ENCODE measurements at places on chromosomes 2 and 18.

- no peak for DNase-seq
Measured at GRCh38 chr2:131410173-131410572, 46.2 kb upstream of the RAB6D start.

- no peak for DNase-seq
Measured at GRCh38 chr2:133437492-133437891, 130.8 kb downstream of the NCKAP5 start.

GRCh38 chr2:118850901-118851415 is 3.5 kb upstream of the EN1 start:
- DNase-seq: no peak

DNA sequence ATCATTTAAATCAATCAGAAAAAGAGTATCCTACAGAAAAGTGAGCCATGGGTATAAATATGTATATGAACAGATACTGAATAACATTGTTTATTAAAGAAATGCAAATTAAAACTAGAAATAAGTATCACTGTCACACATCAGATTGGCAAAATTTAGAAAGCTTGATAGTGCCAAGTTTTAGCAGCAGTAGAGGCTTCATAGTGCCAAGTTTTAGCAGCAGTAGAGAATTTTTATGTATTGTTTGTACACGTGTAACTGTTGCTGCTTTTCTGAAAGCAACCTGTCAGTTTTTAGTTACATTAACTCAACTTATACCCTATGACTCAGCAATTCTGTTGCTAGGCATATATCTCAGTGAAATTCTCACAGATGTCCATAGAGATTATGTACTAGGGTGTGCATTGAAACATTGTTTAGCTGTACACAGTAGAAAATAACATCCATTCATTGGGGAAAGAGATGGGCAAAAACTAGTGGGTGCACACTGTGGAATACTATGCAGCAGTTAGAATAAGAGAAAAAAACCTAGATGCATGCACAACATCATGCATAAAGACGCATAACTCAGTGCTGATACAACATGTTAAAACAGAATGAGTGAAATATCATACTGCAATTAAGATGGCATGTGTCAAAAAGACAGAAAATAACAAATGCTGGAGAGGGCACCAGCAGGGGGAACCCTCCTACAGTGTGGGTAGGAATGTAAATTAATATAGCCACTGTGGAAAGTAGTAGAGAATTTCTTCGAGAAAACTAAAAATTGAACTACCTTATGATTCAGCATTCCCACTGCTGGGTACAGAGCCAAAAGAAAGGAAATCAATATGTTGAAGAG is 294.5 kb upstream of the NT5C1B start:
- no peak for DNase-seq

GRCh38 chr2:240825476-240825875 is 5.5 kb upstream of the KIF1A start:
- no peak for DNase-seq

- DNase-seq: no peak
Measured at GRCh38 chr2:45849491-45850283, 198.2 kb downstream of the PRKCE start.

DNA sequence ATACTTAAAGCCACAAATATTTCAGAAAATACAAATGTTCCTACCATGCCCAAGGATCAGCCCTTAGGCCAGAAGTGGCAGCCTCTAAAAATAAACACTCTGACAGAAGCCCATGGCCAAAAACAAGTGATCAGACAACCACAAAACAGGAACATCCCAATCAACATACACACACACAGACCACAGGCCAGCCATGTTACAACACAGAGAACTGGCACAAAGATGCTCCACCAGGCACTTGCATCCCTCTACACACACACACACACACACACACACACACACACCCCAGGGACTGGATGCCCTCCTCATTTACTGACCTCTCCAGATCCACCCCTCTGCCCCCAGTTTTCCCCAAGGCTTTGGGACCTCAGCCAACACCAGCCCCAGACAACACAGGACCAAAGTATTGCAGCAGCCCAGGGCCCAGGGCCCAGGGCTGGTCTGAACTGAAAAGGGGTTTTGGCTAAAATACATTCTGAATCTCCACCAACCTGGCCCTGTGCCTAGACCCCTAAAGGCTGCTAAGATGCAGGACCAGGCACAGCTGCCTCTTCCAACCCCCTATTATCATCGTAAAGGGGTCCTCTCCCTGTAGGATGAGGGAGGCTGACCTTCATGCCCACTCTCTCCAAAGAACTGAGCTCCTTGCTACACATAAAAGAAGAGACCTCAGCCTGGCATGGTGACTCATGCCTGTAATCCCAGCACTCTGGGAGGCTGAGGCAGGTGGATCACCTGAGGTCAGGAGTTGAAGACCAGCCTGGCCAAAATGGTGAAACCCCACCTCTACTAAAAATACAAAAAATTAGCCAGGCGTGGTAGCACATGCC is 151.4 kb downstream of the TNS1 start:
- no peak for DNase-seq

DNA sequence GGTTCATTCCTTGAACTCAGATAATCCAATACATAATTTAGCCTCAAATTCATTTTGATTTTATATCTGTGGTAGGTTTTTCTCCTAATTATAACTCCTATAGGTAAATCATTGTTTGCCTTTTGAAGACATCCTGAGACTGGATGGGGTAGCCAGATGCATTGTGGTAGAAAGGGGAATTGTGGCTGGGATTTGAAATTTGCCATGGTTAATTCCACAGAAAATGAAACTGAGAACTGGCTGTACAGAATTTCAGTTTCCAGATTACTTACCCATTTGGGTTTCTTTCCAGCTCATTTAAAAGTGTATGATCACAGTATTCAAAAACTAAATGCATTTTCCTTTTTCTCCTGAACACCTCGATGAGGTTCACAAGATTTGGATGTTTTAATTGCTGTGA is 18.2 kb downstream of the CDKL4 start:
- no peak for DNase-seq

DNA sequence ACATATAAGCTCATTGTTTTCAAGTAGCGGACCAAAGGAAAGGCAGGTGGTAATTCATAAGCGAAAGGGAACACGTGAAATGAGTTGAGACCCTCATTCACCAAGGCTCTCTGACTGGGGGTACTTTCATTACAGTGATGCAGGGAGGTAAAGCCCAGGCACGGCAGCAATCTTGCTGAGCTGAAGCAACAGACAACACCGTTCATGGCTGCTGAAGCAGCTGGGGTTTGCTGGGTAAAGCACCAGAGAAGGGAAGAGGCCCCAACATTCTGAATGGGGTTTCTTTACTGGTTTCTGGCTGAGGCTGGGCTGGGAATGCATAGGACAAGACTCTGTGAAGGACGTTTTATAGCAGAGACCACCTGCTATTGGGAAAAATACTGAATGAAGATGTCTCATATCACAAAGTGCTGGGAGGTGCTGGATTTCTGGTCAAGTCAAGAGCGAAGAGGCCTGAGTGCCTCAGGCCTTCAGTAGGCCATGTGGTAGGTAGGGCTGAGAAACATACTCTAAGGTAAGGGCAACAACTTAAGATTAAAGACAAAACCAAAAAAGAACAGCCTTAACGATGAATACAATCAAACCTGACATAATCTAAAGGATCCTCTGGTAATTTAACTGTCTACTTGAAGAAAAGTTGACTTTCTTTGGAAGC is 324.7 kb upstream of the PIK3C3 start:
- DNase-seq: peak; percentile 55

- no peak for DNase-seq
Measured at GRCh38 chr2:10080536-10081304, 509 bp upstream of the CYS1 start.

DNA sequence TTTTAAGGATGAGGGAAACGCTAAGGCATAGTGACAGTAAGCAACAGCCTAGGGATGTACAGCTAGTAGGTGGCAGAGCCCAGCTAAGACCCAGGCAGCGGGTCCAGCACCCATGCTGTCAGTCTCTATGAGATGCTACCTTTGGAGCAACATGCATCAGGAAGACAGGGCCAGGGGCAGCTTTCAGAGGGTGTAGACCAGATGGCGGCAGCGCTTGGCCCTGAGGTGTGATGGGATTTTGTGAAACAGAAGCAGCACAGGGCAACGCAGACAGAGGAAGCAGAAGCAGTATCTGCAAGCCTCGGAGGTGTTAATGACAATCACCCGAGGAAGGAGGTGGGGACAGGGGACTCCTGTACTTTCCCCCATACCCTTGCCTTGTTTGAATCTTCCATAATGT is 43.2 kb downstream of the SDC1 start:
- no peak for DNase-seq

DNA sequence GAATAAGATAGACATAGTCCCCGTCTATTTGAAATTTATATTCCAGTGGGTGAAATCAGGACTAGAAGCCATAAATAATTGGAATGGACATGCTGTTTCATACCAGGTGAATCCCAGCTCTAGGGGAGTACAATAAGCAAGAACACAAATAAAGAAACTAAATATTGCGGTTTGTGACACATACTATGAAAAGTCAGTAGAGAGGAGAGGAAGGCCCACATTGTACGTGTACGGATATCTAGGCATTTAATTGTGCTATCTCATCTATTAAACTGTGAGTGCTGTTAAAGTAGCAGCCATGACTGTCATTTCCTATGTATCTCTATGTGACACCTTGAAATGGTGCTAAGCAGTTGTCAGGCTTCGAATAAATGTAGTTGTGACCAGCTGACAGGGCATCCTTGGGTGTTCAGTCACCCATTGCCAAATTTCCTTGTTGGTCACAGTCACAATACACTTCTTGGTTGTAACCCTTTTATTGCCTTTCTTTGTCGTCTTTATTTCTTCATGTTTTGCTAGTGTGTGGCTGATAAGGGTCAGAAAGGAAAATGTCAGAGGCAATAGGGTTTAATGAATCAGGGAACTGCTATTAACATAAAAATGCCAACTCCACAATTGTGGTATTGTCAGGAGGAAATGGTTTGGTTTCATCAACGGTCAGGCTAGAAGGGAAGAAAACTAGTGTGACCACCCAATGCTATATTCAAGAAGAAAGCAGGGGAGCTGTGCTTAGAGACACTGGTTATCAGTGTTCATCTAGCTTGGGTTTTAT is 31.5 kb downstream of the CPO start:
- no peak for DNase-seq

DNA sequence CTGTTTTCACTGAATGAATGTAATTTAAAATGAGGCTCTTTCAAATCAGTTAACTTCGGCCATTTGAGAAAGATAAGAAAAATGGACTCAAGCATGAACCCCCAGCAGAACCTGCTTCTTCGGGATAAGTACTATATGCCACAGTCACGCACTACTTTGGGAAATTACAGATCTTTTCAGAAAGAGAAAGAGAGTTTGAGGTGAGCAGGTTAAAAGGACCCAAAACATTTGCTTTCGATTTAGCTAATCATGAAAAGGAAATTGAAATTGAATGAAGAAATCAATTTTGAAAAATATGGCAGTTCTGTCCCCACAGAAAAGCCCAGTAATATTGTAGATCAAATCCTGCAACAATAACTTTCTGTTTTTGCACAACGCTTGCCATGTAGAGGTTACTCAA is 156.9 kb downstream of the GRB14 start:
- no peak for DNase-seq

GRCh38 chr18:6929370-6930102 is 188.1 kb downstream of the LAMA1 start:
- no peak for DNase-seq

- peak; percentile 41 for DNase-seq
Measured at GRCh38 chr18:10560452-10561045, 34.7 kb downstream of the NAPG start.

DNA sequence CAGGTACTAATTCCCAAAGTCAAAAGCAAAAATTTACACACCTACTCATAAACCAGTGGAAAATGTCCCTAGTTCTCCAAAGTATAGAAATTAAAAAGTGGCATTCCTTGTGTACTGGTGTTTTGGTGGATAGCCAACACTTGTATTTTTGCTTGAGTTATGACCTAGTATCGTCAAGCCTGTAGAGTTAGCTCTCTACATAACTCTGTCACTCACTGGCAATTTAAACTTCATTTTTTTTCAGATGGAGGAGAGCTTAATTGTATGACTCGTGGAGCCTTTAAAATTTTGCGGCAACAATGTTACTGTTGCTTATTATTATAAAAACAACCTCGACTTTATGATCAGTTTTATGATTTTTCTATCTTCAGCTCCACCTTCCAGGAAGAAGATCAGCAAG is 58.7 kb downstream of the ITGB6 start:
- no peak for DNase-seq

DNA sequence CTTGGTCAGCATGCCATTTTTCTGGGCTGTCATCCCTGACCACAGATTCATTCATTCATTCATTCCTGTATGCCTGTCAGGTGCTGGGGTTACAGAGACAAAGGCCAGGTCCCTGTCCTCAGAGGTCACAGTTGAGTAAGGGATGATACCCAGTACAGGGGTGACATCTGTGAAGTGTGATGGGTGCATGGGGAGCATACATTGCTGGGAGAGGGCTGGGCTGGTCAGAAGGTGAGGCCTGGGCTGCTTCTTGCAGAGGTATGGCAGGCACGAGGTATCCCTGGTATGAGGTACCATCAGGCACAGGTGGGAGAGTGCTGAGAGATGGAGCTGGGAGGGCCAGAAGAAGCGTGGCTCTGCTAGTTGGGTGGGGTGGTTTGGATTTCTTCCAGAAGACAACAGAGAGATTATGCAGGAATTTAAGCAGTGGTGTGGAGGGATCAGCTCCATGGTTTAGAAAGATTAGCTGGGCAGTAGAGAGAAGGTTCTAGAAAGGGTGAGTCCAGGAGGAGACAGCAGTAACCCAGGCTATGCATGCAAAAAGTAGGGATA is 181.9 kb upstream of the HAAO start:
- DNase-seq: no peak

DNA sequence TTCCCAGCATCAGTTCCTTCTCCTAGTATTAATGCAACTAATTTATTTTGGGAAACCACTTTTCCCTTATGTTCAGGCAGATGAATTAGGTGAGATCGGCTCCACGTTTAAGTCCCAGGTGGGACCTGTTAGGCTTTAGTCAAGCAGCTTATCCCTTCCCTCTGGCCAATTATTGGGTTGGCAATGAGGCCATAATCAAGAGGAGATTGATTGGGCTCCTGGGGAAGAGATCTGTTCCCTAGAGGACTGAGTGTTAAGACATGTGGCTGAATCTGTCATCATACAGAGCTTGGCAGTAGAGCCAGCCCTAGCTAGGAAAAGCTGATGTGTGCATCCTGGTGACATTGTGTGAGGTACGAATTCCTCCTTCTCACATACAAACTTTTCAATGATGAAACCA is 104.4 kb downstream of the PTH2R start:
- DNase-seq: no peak

- no peak for DNase-seq
Measured at GRCh38 chr2:39107724-39108273, 13.1 kb downstream of the SOS1 start.

- DNase-seq: no peak
Measured at GRCh38 chr18:66168685-66169235, 417.9 kb downstream of the CDH7 start.

DNA sequence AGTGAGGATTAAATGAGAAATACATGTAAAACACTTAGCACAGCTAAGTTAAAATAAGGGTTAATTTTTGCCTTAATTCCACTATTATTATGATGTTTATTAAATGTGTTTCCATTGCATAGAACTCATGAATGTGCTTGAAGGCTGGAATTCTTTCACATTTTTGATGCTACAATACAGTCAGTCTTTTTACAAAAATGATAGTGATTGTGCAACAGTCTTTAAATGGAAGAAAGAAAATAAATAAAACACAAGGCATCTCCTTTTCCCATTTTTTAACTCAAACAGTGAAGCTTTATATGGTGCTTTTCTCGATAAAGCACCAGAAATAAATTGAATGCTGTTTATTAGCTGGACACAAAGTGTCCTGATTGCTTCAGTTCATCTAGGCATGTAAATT is 123.9 kb downstream of the MAP2 start:
- DNase-seq: no peak
